ENCODE measurements at places on chromosomes 13 and 19.

- no peak for DNase-seq
These were observed 816 bp downstream of the RPS28 start for GRCh38 chr19:8321986-8322637.

DNA sequence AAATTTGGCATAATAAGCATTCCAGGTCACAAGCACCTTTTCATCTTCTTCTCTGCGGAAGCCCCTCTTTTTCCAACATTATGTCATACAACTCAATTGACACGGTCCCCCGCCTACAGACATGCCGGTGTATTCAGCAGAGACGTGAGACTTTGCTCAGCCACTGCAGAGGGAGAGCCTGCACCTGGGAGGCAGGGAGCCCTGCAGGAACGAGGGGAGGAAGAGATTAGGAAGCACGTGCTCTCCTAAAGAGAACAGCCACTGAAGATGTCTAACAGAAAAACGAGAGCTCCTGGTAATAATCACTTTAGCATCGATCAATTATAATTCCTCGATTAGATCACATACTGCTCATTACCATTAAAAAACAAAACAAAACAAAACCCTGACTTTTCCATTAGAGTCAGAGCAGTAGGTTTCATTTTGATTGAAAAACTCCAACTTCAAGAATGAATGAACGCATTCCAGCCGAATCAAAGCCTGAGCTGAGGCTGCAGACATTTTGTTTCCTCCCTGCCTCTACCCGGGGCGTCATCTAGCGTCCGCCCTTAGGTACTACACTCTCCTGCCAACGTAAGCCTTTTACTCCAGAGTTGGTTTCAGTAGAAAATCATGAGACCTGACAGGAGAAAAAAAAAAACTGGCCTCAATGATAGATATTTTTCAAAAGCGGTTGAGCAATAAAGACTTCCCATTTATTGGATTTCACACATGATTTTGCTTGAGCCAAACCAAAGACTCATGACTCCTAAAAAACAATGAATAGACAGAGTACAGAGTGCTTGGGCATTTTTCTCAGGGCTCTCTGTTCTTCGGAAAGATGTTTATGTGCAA is 194.5 kb downstream of the KATNAL1 start:
- DNase-seq, result peak; percentile 92

DNA sequence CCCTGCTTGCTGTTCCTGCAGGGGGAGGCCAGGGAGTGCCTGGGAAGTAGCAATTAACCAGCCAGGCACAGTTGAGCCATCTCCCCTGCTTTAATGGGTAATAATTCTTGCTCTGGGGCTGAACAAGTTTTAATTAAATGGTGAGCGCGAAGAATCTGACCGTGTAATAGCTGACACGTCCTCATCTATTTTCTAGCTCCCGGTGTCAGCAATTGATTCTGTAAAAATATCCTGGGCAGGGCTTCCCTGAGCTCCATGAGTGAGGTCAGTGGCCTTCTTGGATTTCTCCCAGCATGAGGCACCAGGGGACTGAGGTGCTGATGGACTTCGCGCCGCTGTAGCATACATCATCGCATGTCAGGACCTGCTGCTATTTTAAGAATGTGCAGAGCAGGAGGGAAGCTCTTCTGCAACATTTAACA is 26.9 kb downstream of the SIPA1L3 start:
- DNase-seq, result no peak

DNA sequence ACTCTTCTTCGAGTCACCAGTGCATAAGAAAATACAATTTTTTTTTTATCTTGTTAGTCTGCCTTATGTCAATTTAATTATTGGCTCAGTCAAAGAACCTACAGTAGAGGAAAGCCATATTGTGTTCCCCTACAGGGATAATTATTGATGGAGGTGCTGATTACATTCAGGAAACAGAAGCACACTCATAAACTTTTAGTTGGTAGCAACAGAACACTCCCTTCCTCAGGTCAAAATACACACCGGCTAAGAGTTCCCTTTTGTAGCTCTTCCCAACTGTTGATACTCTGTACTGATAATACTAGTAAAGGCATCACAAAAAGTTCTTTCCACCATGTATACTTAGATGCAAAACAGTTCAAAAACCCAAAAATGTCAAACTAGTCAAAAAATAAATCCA is 18.4 kb downstream of the FOXO1 start:
- DNase-seq, result no peak

- DNase-seq, result no peak
These were observed 124.9 kb downstream of the KCNRG start for GRCh38 chr13:50140153-50140552.

GRCh38 chr13:60134376-60134775 is 29.4 kb downstream of the DIAPH3 start:
- peak; percentile 80 for DNase-seq

GRCh38 chr13:100442095-100442832 is 146.3 kb downstream of the GGACT start:
- DNase-seq, result peak; percentile 37

GRCh38 chr19:42422901-42423461 is 4.2 kb downstream of the LIPE start:
- peak; percentile 61 for DNase-seq

GRCh38 chr13:94079876-94080275 is 399.6 kb downstream of the DCT start:
- DNase-seq, result no peak

- DNase-seq, result no peak
These were observed 365.1 kb downstream of the DNAJC15 start for GRCh38 chr13:43388282-43389034.

DNA sequence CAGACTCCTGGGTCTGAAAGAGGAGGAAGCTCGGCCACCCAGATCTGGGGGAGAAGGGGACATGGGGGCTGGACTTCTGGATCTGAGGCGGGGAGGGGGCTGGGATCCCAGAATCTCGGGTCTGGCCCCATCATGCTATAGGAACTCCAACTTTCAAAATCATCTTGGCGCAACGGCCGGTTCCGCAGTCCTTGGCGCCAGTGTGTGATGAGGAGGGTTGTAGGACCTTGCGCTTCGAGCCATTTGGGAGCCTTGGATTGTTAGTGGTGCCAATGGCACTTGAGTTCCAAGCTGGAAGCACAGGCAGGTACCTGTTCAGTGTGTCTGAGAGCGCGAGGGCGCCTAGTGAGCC is 324 bp downstream of the RUVBL2 start:
- no peak for DNase-seq

- DNase-seq, result no peak
These were observed 573 bp upstream of the ERCC5 start for GRCh38 chr13:102845289-102845629.

Measured in GM23338 (cell line).